Skin of body (tissue), 3 donors: ENCODE measurements at places on chromosomes 4 and X. TPM values are rescaled to one million over a fixed set of nuclear protein-coding genes. Genes with fewer than 3 reads are reported as not detected.

Gene TMSB15A
- 9.3 TPM for total RNA-seq

Gene RBM46
- not detected for total RNA-seq

Gene EIF2S3
- 204 TPM for total RNA-seq

Gene BCORL1
- total RNA-seq, result 5.1 TPM

Gene TSPAN7
- 9.8 TPM for total RNA-seq

Gene FAM236A
- total RNA-seq, result not detected

Gene POU3F4
- 0.10 TPM for total RNA-seq

Gene FAM90A26
- not detected for total RNA-seq

DNA sequence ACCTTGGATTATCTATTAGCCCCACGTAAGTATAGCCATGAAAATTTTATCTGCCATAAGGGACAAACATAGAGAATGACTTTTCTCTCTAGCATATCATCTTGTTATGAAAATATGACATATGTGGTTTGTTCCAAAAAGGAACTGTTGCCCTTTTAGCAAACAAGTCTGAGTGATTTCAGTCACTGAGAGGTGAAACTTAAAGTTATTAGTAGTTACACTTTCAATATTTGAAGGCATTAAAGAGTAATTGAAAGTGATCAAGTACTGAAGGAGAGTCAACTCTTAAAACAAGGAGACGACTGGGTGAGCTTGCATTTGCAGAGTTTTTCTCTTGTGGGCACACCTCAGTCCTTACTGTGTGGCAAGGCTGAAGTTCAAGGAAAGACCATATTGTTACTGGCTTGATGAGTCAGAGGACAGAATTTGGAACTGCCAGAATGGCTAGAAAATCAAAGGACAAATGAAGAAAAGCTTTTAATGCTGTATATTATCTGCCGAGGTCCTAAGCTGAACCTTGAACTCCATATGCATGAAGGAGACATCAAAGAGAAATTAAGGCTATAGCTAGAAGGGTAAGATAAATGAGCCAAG lies 205.1 kb upstream of the EMCN start:
- no peak for DNase-seq

- DNase-seq, result peak; percentile 22
Measured at GRCh38 chrX:9227276-9227675, 193.3 kb upstream of the FAM9B start.

- DNase-seq, result no peak
Measured at GRCh38 chrX:136941396-136942337, 61.1 kb upstream of the RBMX start.

- DNase-seq, result no peak
Measured at GRCh38 chr4:117800636-117801035, 233.7 kb upstream of the NDST3 start.

DNA sequence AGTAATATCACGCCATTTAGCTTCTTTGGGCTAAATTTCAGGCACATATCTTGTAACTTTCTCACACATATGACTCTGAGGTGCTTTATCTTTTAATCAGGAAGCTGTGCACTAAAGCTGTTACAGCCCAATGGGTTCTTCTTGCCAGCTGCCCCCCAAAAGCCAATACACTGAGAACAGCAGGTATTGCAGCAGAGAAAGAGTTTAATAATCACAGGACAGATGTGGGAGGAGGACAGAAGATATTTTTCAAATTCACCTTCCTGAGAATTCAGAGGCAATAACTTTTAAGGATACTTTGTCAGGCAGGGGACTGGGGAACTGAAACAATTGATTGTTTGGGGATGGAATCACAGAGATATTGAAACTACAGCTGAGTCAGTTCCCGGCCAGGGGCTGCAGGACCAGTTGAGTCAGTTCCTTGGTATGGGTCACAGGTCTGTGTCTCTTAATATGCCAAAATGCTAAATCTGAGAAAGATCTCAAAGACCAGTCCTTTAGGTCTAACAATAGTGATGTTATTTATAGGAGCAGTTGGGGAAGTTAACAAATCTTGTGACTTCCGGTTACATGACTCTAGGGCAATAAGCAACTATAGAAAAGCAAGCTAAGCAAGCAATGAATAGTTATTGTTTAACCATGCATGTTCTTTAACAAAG lies 28.1 kb downstream of the DDIT4L start:
- DNase-seq, result no peak

DNA sequence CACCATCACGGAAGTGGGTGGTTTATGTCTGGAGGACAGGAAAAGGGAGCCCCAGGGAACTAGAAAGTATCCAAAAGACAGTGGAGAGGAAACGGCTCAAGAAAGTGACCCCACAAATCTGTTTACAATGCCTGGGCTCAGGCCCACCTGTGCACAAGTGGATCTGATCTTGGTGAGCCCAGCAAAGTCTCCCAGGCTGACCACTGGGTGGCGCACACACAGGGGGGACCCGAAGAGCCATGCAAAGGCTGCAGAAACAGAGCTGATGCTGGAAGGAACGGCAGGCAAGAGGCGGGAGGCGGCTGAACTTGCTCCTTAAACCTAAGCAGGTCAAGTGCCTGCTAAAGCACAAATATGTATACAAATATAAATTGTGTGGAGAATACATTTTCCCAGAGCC lies 9.6 kb downstream of the HAUS7 start:
- peak; percentile 6 for DNase-seq

DNA sequence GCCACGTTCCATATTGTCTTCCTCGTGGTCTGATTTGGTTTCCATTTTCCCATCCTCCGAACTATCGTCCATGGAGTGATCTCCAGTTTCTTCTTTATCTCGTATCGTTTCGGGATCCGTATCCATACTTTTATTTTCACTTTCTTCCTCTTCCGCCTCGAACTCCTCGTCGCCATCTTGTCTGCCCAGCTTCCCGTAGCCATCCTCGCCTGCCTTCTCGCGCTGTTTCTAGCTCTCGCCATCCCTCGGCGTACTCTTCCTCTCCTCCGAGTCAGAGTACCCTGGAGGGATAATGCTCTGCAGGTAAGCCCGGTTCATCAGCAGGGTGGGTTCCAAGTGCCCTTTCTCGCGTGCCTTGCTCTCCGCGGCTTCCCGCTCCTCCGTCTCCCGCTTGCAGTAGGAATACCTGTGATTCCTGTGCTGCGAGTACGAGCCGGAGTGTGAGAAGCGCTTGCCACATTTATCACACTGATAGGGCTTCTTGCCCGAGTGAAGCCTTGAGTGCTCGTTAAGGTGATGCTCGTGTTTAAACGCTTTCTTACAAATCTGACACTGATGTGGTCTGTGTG lies 134.5 kb upstream of the TAPT1 start:
- DNase-seq, result no peak

DNA sequence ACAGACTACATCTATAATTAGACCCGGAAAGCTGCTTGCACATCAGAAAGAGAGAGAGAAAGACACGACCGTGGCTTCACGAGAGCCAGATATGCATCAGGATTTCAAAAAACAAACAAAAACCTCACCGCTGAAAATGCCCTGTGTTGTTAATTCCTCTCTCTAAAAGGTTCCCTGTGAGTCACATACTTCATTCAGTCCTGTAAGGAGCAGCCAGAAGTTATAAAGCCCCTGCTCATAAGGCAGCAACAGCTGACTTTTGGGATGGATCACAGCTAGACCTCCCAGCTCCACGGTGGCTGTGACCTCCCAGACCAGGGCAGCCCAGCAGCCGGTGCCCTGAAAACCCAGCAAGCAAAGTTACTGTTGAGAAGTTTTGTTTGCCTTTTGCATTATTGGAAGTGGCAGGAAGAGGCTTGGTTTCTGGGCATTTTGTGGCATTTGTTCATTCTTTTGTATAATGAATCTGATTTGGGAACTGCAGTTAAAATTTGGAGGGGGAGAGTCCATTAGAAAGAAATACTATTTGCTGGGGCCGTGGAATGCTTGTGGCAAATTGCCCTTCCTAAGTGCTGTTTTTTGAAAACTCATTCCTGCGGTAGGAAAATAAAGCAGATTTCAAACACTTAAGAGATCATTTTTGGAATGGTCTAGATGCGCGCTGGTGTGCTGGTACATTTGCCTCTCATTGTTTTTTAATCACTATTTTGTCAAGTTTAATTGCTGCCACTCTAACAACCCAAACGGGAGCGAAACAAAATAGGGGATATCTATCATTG lies 520.4 kb downstream of the BCOR start:
- no peak for DNase-seq

- no peak for DNase-seq
Measured at GRCh38 chrX:42519666-42520231, 258.2 kb downstream of the PPP1R2C start.

- peak; percentile 68 for DNase-seq
Measured at GRCh38 chr4:98508829-98509598, 149.4 kb downstream of the TSPAN5 start.
